CD14-positive monocyte (primary cell): ENCODE measurements at places on chromosomes 11 and 22. TPM values are rescaled to one million over a fixed set of nuclear protein-coding genes. Genes with fewer than 3 reads are reported as not detected.

C22orf42 gene
- polyA plus RNA-seq: 0.06 and 0.31 TPM in 2 replicates

APOBEC3F gene
- 4.4 TPM for polyA plus RNA-seq

GDPD4 gene
- polyA plus RNA-seq: not detected in 2 replicates

MRGPRX4 gene
- not detected for polyA plus RNA-seq

FOSL1 gene
- 2.5 TPM for polyA plus RNA-seq

SAA1 gene
- polyA plus RNA-seq: not detected in 2 replicates

PHETA2 gene
- polyA plus RNA-seq: 3.6 TPM

GVQW3 gene
- polyA plus RNA-seq: not detected

CSTF3 gene
- 6.9 TPM for polyA plus RNA-seq

UCP3 gene
- 2.8 and 3.8 TPM in 2 replicates for polyA plus RNA-seq

TSGA10IP gene
- polyA plus RNA-seq: not detected

FLRT1 gene
- polyA plus RNA-seq: not detected

CCDC188 gene
- polyA plus RNA-seq: 0.15 and 0.25 TPM in 2 replicates

MFRP gene
- polyA plus RNA-seq: not detected

NCR3LG1 gene
- 0.46 and 1.1 TPM in 2 replicates for polyA plus RNA-seq

MAP6 gene
- polyA plus RNA-seq: not detected

CNTF gene
- polyA plus RNA-seq: 0.42 and 2.1 TPM in 2 replicates

FAM111B gene
- polyA plus RNA-seq: not detected

SPDYC gene
- polyA plus RNA-seq: 0.64 TPM

PHLDA2 gene
- 54.5 and 147 TPM in 2 replicates for polyA plus RNA-seq

C11orf42 gene
- polyA plus RNA-seq: not detected

MAJIN gene
- polyA plus RNA-seq: not detected
